ENCODE measurements at places on chromosomes 5 and 9.

- no peak for DNase-seq
Observed at GRCh38 chr9:123389070-123389469, 33.1 kb downstream of the CRB2 start.

- DNase-seq: peak; percentile 77
Observed at GRCh38 chr5:120808135-120808534, 344.0 kb downstream of the PRR16 start.

GRCh38 chr5:108141676-108142075, 240.2 kb downstream of the FBXL17 start:
- no peak for DNase-seq

DNA sequence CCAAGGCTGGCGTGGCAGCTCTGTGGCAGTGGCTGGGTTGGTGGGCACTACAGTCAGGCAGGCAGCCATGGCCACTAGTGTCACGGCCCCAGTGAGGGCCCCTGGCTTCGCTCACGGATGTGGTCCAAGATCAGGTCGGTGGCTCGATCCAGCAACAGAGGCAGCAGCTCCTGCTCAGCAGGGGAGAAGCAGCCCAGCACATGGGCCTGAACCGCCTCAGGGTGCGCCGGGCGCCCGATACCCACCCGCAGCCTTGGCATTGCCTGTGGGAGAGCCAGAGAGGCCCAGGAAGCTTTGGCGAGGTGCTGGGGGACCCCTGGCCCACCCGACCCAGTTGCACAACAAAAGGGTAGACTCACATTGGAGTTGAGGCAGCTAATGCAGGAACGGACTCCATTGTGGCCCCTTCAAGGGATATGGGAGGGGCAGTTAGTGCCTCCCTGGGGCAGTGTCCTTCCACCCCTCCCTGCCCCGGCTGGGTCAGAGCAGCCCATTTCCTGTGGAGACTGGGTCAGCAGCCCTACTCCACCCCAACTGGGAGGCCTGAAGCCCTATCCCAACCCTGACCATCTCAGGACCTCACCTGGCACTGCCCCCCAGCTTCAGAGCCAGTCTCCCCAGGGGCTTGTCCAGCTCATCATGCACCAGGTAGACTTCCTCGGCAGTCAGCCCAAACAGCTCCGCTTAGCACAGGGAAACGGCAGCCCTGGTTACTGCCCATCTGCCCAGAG, 1.3 kb downstream of the PTRH1 start:
- DNase-seq: no peak

DNA sequence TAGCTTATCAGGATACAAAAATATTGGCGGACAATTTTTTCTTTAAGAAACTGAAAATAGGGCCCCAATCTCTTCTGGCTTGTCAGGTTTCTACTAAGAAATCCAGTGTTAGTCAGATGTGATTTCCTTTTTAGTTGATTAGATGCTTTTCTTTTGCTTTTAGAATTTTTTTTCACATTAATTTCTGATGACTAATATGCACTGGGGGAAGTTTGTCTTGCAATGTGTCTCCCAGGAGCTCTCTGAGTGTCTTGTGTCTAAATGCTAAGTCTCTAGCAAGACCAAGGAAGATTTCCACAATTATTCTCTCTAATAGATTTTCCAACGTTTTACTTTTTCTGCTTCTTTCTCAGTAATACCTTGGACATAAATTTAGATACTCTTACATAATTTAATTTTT, 559.8 kb upstream of the TYRP1 start:
- peak; percentile 50 for DNase-seq

DNA sequence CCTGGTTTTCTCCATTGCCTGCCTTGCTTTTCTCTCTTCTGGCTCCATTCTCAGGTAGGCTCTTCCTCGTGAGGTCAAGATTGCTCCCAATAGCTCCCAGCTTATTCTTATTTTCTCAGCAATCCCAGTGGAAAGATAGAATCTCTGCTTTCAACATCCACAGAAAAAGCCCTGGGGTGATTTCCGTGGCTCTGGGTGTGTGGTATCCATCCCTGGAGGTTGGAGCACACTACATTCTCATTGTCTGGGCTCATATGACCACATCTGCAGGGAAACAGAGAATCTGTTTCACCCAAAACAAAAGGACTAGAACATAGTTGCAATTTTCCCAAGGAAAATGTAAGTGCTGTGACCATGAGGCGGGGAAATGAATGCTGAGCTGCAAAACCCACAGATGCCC, 236.0 kb downstream of the TENT4A start:
- DNase-seq: no peak

- DNase-seq: peak; percentile 49
Observed at GRCh38 chr5:34632807-34633422, 23.2 kb upstream of the RAI14 start.

DNA sequence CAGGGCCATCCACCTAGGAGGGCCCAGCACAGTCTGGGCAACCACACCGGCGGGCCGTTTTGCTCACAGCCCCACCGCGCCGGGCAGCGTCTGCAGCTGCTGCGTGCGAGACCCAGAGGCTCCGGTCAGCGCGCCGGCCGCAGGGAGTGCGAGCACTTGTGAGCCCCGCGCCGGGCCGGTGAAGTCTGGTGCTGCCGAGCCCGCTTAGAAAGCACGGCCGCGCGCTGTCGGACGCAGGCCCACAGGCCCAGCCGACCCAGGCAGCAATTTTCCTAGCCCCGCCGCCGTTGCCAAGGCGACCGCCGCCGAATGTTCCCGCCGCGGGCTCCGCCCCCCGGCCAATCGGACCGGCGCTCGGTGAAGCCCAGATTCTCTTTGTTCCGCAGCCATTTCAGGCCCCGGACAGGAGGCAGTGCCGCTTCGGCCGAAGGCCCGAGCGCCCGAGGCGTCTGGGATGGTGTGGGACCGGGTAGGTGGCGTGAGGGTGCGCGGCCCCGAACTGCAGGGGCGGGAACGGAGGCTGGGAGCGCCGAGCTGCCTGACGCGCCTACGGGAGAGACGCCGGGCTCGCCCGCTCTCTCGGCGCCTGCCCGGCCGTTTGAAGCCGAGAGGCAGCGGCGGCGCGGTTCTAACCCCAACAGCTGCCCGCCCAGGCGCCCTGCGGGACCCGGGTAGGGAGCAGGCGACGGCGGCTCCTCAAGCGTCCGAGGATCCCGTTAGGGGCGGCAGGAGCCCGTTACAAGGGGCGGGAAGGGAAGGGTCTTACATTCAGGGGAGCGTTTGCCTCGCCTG, at the start of gene TNPO1:
TSS of gene TNPO1 (plus strand) at position 378 of the 792 bp plus-strand sequence. CDS start at position 455, 77 bp downstream.
- peak; percentile 91 for DNase-seq

- DNase-seq: no peak
Observed at GRCh38 chr9:85740787-85741094, 1.0 kb downstream of the AGTPBP1 start.

GRCh38 chr5:170097934-170098333, 7.8 kb upstream of the FOXI1 start:
- DNase-seq: no peak

DNA sequence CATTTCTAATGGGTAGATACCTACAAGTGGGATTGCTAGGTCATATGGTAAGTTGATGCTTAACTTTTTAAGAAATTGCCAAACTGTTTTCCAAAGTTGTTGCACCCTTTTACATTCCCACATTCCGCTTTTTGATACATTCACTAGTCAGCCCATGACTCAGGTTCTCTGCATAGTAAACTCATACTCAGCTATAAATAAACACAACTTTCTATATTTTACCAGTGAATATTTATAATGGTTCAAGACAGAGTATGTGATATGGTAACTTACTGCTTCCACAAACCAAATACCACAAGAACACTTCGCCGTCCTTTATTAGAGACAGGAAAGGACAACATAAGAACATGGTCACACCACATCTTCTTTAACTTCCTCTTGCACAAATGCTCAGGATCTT, 54.0 kb downstream of the PLPP1 start:
- DNase-seq: peak; percentile 76

- peak; percentile 21 for DNase-seq
Observed at GRCh38 chr5:34552686-34553085, 103.4 kb upstream of the RAI14 start.

GRCh38 chr9:105485131-105485530, 37.3 kb downstream of the FSD1L start:
- no peak for DNase-seq

GRCh38 chr5:42751044-42751443, 5.6 kb upstream of the CCDC152 start:
- DNase-seq: no peak

- no peak for DNase-seq
Observed at GRCh38 chr9:134637241-134637640, 4.4 kb upstream of the COL5A1 start.

DNA sequence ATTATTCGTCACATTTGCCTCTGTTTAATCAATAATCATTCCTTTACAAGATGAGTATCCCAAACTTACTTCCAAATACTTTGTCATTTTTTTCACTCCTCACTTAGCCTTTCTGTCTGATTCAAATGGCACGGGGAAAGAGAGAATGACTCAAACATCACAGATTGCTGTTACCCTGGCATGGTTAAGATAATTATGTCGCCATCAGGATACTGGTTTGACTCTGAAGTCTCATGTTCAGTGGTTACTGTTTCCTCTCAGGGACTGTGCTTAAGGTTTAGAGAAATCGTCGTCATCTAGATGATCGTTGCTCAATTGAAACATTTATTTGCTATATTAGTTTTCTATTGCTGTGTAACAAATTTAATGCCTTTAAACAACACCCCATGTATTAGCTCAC, 45.2 kb upstream of the RAD23B start:
- DNase-seq: no peak

GRCh38 chr5:112784726-112785125, 47.0 kb downstream of the APC start:
- DNase-seq: no peak

DNA sequence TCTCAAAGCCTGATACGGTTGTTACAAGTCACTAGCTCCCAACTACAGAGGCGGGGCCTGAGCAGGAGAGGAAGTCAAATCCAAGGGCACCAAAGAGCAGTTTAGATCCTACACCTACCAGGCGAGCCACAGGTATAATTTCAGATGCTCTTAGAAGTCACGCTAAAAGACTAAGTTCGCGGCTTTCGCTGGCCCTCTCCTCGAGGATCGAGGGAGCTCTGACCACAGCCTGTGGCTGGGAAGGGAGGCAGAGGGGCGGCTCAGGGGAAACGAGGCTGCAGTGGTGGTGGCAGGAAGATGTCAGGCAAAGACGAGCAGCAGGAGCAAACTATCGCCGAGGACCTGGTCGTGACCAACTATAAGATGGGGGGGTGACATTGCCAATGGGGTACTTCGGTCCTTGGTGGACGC, 48.6 kb downstream of the SEMA4D start:
- DNase-seq: no peak

GRCh38 chr5:102690910-102691309, 64.2 kb upstream of the PAM start:
- no peak for DNase-seq

- peak; percentile 91 for DNase-seq
Observed at GRCh38 chr5:98772415-98773213, 849 bp upstream of the RGMB start.

DNA sequence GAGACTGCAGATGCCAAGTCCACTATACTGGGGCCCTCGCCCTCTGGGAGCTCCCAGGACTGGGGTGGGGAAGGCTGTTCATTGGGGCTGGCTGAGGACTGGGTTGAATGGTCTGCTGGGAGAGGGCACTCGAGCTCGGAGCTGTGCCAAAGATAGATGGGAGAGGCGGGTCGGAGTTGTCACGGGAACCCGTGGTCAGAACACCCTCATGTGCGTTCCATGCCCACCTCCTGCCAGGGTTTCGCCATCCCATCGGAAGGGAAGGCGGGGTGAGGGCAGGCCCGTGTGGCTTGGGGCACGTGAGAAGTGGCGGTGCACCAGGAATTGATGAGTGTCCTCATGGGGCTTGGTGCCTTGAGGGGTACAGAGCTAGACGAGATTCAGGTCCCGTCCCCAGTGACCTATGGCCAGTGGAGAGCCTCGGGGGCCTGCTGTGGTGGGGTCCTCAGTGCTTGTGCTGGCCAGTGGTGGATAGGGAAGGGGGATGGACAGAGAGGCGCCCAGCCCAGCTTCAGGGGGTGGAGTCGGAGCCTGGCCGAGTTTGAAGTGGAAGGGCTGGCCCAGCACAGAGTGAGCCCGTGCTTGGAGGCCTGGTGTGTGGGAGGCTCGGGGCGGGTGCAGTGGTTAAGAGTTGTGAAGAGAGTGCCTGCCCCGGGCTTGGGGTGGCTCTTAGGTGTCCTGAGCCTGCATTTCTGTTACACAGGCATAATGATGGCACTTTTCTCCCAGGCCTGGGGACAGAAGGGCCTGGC, 4.3 kb downstream of the CACFD1 start:
- DNase-seq: no peak

- DNase-seq: no peak
Observed at GRCh38 chr5:34551911-34552433, 104.2 kb upstream of the RAI14 start.

DNA sequence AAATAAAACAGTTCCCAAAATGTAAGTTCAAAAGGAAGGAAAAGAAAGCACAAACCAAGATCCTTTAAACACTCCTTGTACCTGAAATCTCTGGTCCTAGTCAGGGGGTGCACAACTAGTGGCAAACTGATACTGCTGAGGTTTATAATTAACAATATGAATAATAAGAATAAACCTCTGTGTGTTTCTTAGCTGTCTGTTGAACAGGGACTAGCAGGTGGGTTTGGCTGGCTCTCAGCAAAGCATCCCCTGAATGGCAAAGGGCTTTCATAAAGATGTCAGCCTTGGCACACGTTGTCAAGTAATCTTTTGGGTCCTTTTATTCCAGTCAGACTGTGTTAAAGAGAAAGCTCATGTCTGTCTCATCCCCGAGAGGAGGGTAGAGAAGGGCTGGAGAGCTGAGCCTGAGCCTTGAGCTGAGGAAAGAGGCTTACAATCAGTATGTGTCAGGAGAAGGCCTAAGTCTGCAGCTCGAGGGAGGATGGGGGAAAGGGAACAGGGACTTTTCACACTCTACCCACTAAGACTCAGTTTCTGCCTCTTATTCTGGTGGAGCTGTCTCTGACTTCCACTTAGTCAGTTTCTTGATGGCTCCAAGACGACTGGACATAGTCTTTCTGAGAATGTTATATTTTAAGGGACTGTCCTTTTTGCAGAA, 123.0 kb downstream of the GALNT10 start:
- no peak for DNase-seq

- no peak for DNase-seq
Observed at GRCh38 chr5:66617226-66617861, 21.2 kb downstream of the MAST4 start.

GRCh38 chr5:159765135-159765433, 151.2 kb upstream of the ADRA1B start:
- peak; percentile 47 for DNase-seq

DNA sequence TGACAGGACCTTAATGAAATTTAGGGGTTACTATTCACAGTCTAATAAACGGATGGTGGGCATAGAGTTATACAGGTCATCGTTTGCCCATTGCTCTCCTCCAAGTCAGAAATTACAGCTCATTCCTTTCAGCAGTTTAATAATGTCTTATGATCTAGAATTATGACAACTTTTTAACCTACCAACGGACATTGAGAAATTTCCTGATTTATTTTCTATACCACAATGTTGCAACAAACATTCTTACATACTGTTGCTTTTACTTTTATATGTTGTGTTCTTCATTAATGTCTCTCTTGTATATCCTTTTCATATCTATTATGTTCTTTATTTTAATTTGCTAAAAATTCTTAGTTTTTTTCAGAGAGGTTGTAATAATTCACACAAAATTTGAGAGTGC, 152.8 kb upstream of the PRLR start:
- DNase-seq: no peak

- no peak for DNase-seq
Observed at GRCh38 chr9:126412905-126413304, 86.3 kb downstream of the MVB12B start.

GRCh38 chr5:61964201-61964600, 341.8 kb upstream of the KIF2A start:
- peak; percentile 85 for DNase-seq
